ENCODE measurements at places on chromosomes 3 and 15.

- DNase-seq = no peak
These were observed 2.5 kb downstream of the CHST2 start for GRCh38 chr3:143122089-143122430.

GRCh38 chr3:25662736-25663320 is 1.9 kb downstream of the TOP2B start:
- no peak for DNase-seq

DNA sequence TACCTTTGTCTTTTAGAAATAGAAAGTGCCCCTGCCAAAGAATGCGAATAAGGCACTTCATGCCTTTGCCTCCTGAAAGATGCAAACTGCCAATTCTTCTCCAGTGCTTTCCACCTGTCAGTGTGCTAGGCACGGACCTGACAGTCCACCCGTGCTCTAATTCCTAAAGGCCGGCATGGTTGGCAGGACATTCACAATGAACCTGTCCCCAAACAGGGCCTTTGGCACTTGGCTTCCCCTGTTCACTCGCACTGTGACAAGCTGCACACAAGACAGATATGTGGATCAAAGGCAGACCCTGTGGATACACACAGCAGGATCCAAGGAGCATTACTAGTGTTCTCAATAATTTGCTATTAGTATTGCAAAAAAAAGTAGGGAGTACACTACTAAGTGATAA is 505.7 kb upstream of the AGTR1 start:
- no peak for DNase-seq

GRCh38 chr3:146200461-146201220 is 39.7 kb upstream of the PLOD2 start:
- DNase-seq = no peak

GRCh38 chr3:62161371-62161770 is 212.0 kb downstream of the FEZF2 start:
- no peak for DNase-seq

GRCh38 chr3:145798696-145799537 is 362.1 kb downstream of the PLOD2 start:
- no peak for DNase-seq

DNA sequence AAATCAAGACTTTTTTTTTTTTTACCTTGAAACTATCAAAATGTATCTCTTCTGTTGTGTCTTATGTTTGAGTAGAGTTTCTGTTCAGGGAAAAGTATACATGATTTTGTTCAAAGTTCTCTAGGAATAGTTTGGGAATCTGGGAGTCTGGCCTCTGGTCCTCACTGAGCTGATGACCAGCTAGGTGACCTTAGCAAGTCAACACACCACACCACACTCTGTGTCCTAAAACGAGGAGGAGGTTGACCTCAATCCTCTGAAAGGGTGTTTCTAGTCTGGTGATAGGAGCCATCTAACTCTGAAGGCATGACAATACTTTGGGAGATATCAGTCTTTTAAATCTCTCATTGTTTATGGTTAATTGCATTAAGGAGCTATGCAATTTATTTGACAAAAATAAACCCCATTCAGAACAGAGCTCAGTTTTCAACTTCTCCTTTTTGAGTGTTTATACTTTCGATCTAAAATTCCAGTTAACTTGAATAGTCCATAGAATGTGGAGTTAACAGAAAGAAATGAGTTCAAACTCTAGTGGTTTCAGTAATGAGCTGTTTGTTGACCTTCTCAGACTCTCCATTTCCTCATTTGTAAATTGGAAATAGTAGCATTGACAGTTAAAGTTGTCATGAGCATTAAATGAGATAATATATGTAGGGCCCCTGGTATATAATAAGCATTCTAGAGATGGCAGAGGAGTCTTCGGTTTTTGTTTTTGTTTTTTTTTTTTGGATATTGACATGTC is 112.2 kb upstream of the LRRN1 start:
- no peak for DNase-seq

DNA sequence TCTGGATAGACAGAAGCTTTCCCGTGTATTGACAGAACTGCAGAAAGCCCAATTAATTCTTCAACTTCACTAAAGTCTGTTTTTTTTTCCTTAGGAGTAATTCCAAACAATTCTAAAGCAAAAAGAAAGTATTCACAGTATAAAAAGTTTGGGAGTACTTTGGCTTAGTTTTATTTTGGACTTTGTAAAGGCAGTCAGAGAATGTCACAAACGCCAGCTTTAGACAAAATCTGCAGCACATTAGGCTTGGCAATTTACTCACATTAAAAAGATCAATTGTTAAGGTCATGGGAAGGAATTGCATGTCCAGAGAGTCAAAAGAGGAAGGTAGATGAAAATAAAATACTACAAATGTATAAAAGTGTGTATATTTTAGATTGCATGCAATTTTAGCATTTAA is 47.5 kb upstream of the GBE1 start:
- no peak for DNase-seq

DNA sequence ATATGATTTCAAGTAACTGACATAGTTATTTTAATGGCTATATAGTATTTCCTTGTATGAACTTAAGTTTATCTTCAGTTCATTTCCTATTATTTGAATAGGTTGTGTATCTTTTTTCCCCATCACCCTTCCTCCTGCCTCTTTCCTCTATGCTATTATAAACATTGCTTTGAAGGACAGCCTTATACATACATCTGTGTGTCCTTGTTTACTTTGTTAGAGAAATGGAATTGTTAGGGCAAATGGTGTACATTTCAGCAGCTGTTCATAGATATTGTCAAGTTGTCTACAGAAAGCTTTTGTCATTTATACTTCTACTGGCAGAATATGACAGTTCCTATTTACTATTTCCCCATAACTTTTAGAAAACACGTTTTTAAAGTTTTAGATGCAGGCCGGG is 18.4 kb downstream of the AKAP13 start:
- DNase-seq = no peak

DNA sequence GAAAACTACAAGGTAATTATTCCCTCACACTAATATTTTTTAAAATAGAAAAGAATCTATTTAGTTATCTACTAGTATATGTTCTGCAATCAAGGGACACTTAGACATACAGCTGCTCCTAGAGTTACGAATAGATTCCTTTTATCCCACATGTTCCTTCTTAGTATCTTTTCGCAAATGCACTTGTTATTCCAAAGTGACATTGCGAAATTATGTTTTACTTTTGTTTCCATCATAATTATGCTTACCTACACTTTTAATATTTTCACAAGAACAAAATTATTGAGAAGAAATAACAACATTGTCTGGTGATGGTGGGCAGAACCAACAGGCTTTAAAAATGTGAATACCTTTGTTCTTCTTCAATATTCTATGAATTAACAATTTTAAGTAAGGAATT is 107.1 kb upstream of the MELTF start:
- DNase-seq = no peak

GRCh38 chr3:66344391-66344811 is 123.6 kb downstream of the SLC25A26 start:
- no peak for DNase-seq

- DNase-seq = no peak
These were observed 102.3 kb downstream of the P2RY1 start for GRCh38 chr3:152937234-152937633.

DNA sequence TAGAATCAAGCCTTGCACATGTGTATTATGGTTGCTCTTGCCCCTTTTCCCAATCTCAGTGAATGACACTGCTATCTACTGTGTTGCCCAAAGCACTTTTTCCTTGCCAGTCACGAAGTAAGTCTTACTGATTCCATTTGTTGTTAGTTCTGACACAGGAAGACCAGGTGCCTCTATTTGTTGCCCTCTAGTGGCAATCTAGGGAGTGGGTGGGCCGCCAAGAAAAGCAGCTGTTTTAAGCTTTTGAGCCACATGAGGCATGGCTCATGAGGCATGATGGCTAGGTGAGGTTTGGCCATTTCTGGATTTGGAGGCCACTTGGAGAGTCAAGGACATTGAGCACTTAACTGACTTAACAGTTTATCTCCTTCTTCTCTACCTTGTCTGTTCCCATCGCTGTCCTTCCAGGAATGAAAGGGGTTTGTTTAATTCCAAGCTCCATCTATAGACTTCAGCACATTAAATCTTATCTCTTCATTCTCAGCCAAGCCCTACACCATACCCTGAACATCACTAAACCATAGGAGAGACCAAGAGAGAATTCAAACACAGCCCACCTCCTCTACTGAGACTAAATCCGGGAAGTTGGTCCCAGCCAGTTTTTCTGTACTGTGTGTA is 103.1 kb downstream of the HCN4 start:
- DNase-seq = no peak

Measured in GM12892 (cell line).